ENCODE measurements at places on chromosomes 5 and 9.

DNA sequence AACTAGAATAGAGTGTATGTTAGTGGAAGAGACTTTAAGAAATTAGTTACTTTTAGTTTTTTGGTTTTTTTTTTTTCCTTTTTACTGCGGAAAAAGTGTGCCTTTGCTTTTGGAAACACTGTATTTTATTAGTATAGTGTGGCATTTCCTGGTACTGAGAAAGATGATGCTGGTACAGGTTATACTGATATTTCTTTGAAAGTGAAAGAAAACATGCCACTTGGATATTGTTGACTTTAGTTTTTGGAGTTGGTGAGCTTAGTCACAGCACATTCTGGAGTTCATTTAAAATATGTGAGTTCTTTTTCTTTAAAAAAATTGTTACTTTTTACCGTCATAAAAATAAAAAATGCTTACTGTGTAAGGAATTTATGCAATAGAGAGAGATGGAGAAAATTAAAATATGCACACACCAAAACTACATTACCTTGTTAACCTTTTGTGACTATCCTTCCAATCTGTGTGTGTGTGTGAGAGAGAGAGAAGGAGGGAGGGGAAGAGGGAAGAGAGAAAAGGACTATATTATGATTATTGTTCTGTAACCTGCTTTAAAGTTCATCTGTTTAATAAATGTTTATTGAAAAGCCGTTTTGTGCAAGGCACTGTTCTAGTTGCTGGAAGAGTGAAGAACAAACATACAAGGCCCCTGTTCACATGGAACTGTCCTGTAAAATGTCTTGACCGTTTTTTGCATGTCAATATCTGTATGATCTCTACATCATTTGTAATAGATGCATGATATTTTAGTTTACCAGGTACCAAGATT, 1.9 kb downstream of the UGCG start:
- no peak for DNase-seq

- no peak for DNase-seq
Measured at GRCh38 chr9:88739373-88739772, 204.4 kb downstream of the NXNL2 start.

DNA sequence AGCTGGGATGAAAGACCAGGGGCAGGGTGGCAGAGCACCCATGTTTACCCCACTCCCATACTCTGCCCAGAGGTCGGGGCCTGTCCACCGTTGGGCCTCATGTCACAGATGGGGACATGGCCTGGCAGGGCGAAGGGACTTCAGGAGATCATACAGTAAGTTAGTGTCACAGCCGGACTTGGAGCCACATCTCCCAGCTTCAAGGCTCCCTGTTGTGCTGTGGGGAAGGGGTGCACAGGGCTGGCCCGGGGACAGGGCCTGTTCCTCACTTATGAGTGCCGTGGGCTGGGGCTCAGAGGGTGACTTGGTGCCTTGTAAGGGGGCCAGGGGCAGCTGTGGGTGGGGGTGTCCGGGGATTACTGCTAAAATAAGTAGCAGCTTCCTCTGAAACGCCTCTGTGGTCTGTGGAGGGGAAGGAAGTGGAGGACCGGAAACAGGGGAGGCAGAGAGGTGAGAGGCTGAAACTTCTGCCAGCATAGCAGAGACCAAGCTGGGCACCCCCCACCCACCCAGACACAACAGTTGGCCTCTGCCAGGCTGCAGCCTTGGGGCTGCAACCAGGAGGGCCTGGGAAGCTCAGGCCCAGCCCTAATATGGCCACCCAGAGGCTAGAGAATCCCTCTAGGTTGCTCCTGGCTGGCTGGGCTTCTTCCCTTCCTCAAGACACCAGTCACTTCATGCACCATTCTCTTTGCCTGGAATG, 41.1 kb upstream of the NEK6 start:
- DNase-seq, result peak; percentile 84

DNA sequence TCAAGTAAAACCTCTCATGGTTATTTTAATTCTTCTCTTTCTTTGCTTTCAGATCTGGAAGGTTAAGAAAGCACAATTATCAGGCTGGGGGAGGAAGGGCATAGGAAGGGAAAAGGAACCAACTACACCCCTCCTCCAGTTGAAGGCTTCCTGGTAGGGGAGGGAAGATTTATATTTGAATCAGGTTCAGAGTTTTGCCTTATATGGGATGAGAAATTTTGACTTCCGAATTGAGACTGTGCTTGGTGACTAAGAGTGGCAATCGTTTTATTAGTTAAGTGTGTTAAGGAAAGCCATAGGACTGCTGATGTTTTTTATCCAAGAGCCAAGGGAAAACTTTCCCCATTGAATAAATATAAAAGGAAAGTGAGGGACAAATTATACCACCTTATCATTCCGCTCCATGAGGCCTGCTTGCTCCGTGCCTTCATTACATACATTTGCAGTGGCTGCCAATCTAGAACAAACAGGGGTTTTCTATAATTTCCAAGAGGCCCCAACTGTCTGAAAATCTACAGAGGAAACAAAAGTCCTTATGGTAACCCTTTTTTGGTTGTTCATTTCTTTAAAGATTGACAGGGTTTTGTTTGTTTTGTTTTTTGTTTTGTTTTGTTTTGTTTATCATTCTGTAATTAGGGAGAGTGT, 115.7 kb upstream of the EPB41L4A start:
- no peak for DNase-seq

DNA sequence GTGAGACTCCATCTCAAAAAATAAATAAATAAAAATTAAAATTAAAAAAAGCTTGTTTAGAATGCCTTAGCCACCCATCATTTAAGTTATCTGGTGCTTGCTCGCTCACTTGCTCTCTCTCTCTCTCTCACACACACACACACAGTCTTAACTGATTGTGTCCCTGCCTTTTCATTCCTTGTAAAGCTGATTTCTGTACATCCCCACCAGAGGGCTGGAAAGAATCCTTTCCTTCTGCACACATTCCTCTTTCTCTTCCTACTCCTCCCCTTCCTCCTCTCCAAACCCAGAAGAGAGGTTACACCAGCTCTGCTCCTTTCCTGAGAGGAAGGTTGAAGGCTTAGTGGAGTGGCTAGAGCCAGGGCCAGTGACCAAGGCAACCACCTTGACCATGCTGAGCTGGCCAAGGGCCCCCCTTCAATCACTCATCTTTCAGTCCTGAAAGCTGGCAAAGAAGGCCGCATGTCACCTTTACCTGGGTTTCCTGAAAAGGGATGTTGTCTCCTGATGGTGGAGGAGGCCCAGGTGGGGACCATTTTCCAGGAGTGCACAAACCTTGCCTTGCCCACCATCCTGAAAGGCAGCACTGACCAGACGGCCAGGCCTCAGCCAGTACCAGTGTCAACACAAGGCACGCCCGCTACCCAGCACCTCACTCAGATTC, 25.6 kb downstream of the STK10 start:
- DNase-seq, result no peak

DNA sequence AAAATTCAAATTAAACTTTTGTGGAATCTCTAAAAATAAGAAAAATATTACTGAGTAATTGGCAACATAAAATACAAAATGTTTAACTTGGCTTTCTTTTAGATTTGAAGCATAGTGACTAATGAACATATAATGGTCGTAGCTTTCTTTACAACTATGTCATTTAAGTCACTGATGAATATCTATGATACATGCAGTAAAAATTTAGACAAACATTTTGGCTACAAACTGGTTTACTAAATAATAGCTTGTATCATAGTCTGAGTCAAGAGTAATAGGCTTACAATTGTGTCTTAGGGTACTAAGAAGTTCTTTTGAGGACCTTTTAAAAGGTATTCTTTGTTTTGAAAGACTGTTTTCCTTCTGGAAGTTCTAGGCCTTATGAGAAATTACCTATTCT, 2.0 kb upstream of the APC start:
- no peak for DNase-seq

DNA sequence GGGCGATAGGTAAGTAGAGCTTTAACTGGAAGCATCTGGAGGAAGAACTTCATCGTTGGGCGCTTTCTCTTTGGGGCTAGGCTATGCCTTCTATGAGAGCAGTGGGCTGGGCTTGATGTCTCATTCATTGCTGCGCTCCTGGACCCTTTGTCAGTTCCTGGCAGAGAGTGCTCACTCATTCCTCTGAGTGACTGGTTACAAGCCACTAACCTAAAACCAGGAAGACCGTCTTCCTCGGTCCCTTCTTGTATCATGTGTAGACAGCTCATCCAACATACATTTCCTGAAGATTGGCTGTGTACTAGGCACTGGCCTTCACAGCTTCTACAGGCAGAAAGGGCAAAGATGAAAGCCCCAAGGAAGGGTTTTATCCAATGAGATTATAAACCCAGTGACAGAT, 6.4 kb downstream of the SWI5 start:
- no peak for DNase-seq

DNA sequence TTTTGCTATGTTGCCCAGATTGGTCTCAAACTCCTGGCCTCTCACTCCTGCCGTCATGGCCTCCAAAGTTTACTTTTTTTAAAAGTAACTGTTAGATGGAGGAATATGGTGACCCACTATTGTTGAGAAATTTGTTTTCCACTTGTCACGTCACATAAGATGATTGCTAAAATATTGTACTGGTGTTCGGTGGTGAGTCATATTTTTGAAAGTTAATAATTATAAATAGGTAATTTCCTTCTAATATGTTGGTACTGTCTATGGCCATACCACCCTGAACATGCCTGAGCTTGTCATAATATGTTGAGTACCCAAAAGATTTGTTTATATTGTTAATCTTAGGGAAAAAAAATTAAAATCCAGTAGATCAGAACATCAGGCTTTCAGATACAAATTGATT, 22.6 kb downstream of the RMI1 start:
- DNase-seq, result no peak
